Stimulated activated CD8-positive, alpha-beta memory T cell treated with anti-CD3 and anti-CD28 coated beads, Interleukin-7, amount 100 ng/mL, for 4 hours (primary cell): ENCODE measurements at places on chromosomes 6 and 20.

DNA sequence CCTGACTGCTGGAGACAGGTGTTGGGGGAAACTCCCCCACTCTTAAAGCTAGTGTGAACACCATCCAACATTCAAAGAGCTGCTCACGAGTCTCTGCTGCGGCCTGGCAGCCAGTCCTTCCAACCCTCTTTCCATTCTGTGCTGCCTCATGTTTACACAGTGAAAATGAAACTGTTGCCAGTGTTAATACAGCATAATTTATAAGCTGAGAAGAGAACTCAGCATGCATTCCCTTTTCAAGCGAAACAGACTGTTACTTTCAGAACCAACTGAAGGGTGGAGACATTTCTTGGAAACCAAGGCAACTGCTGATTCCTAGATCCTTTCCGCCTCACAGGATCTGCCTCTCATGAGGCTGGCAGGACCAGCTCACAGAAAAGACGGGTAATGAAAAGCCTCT lies 533.8 kb upstream of the ID4 start:
- DNase-seq, result no peak

- peak; percentile 83 for DNase-seq
These were observed 6.8 kb upstream of the MICA start for GRCh38 chr6:31396422-31397152.

GRCh38 chr20:44442298-44443070 lies 33.2 kb upstream of the TTPAL start:
- DNase-seq, result no peak

DNA sequence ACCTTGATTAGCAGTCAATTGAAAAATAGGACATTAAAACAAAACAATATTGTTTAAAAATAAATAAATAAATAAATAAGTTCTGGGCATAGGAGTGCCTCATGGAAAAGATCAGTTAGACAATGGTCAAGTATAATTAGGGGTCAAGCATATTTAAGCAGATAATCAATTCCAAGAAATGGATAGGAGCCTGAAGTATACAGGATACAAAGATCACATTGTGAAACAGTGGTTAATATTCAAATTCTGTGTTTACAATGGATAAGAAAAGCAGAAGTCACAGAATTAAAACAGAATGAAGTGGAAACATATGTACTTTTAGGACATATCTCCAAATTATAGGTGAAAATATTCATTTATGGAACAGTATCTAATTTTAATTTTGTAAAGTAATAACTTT lies 1028.6 kb upstream of the CITED2 start:
- no peak for DNase-seq

- DNase-seq, result no peak
These were observed 476 bp downstream of the AAR2 start for GRCh38 chr20:36236786-36237121.

- DNase-seq, result no peak
These were observed 155.1 kb downstream of the SLC16A10 start for GRCh38 chr6:111242452-111242851.

GRCh38 chr20:5920581-5920980 lies 29.8 kb downstream of the TRMT6 start:
- no peak for DNase-seq

DNA sequence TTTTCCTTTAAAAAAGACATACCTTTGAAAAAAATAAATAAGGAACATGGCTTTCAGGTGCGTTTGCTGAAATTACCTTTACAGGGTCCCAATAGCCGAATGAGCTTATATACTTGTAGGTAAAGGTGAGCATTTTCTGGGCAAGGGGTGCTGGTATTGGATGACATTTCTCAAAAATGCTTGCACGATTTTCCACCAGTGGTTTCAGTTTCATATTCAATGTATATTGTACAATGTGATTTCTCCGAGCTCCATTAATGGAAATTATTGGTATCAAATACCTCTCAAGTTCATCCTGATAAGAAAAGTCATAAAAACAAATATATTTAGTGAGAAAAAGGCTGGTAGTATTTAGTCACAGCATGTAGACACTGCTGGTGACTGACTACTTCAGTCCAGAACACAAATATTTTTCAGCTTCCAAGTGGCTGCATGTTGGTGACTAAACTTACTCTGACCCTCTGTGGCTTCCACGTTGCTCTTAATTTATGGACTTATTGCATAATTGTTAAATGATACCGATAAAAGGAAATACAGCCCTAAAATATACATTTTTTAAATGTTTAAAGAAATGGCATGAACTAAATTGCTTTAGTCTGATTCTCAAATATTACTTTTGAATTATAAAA lies 32.9 kb upstream of the ZBTB24 start:
- no peak for DNase-seq

- no peak for DNase-seq
These were observed 198.6 kb downstream of the TMEM242 start for GRCh38 chr6:157124485-157125254.

- DNase-seq, result no peak
These were observed 87.0 kb downstream of the HIVEP2 start for GRCh38 chr6:142857796-142858555.

DNA sequence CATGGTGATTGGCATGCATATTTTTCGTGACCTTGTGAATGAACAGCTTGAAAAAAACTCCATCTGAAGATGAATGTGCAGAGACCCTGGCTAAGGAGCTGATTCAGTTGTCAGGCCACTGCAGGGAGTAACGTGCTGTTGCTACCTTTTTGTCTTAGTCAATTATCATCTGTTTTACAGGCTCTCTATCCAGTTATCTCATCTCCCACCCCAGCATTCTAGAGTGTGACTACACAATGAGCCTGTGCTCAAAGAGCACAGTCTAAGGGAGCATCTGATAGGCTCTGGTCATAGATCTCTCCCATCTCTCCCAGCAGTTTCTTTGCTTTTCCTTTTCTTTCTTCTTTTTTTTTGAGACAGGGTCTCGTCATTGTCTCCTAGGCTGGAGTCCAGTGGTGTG lies 45.5 kb downstream of the NDRG3 start:
- DNase-seq, result no peak

DNA sequence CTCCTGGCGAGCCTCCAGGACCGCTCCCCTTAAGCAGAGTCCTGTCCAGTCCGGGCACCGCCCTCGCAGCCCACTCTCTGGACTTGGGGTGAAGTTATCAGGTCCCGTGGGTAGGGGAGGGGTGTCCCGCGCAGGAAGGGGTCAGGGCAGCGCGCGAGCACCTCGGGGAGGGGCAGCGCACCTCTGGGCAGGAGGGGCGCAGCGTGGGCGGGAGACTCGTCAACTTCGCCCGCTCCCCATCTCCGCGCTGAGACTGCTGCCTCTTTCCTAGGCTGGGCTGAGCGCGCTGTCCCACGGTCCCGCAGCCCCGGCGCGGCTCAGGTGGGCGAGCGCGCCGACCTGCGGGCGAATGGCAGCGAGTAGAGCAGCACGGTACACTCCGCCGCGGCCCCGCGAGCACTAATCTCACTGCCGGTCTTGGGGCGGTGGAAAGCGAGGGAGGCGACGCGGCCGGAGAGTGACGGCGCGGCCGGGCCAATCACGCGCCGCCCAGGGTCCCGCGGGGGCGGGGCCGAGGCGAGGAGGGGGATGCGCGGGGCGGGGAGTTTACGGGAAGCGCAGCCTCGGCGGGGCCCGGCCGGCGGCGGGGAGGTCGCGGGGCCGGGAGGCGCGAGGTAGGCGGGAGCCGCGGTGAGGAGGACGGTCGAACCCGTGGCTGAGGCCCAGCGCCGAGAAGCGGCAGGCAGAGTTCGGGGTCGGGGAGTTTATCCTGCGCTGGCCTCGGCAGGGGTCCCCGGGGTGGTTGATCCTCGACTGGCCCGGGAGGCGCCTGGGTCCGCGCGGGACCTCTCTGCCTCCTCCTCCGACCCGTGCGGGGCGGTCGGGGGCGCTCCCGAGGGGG lies at the start of gene MAN1A1:
Gene MAN1A1, minus strand, starts transcription at position 401 of the 841 bp plus-strand sequence. CDS start 696 bp downstream, outside the sequence.
- DNase-seq, result peak; percentile 86

- DNase-seq, result no peak
These were observed 120.8 kb downstream of the EDN1 start for GRCh38 chr6:12410946-12411345.

- no peak for DNase-seq
These were observed 332.9 kb upstream of the PRDM1 start for GRCh38 chr6:105753207-105753606.

DNA sequence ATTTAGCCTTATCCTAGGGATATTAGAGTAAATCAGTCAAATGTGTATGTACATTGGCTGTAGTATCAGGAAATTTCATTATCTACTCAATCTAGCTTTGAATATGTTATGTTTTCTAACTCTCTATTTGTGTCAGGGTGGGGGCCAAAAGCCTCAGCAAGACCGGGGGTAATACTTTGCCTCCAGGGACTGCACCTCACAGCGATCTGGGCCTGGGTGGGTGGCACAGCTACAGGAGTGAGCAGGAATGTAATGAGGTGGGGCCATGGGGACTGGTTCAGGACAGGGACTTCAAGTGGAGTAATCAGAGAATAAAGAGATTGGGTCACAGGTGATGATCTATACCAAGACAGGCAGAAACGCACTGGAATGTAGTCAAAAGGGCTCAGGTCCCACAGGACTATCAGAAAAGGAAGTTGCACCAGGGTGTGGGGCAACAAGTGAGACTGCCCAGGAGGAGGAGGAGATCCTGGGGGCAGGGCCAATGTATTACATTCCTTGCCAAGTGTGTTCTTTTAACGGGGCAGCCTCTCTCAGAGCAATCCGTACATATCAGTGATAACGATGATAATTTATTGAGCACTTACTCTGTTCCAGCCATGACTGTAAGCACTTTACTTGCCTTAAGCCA lies 54.0 kb downstream of the PIGU start:
- DNase-seq, result no peak

GRCh38 chr6:1595271-1596087 lies 14.2 kb upstream of the FOXC1 start:
- no peak for DNase-seq

DNA sequence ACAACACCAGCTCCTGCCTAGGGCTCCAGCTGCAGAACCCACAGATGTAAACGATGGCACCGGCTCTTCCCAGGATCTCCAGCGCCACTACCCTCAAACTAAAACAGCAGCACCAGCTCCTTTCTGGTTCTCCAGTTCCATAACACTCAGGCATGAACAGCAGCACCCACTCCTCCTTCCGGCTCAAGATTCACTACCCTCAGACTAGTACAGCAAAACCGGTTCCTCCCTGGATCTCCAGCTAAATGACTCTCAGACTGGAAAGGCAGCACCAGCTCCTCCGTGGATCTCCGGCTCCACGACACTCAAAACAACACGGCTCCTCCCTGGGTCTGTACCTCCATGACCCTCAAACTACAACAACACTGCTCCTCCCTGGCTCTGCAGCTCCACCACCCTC lies 325.0 kb downstream of the PREX1 start:
- DNase-seq, result no peak

- DNase-seq, result no peak
These were observed 149.9 kb upstream of the BEND6 start for GRCh38 chr6:56804996-56805395.
